GM03348 (cell line): ENCODE measurements at places on chromosomes 5 and 9.

- no peak for DNase-seq
These were observed 96.0 kb upstream of the SLC44A1 start for GRCh38 chr9:105148328-105149006.

DNA sequence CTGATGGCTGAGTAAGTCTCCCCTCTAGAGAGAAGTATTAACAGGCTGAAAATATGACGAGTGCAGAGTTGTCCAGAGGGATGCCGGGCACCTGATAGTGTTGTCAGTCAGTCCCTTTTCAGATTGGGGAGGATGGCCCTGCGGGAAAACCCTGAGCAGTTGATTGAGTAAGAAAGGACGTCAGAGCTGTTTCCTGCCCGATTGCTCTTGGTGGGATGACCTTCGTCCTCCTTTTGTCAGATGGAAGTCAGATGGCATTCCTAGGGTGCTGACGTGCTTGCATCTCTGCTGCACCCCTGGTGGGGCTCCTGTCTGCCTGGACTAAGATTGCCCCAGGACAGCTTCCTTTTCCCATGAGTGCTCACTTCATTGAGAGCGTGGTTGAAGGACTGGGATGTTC lies 9.8 kb downstream of the ZNF354B start:
- no peak for DNase-seq

DNA sequence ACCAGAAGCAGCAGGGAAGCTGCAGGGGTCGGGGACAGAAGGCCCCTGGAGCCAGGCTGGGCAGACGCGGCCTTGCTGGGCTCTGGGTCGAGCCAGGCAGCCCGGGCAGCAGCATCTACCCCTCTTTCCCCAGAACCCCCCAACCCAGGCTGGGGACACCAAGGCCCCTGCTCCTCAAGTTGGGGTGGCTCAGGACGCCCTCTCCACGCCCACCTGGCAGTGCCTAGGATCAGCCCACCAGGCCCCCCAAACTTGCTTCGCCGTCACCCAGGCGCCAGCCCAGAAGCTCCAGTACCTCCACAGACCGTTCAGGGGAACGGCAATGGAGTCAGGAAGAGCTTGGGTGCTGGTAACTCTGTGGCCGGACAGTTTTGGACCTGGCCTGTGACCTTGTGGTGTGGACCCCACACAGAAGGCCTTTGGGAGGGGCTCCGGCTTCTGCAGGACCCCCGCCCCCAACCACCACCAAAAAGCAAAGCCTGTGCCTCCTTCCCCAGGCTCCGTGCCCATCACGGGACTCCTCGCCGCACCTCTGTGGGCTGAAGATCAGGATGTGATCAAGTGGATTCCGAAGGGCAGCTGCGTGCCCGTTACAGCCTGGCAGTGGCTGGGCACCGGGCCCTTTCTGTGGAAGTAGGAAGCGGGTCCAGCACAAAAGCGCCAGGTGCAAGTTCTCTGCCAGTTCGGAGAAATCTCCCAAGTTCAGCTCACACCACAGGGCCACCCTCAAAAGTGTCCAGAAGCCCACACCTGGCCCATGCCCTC lies 2.1 kb downstream of the SLC12A7 start:
- no peak for DNase-seq

DNA sequence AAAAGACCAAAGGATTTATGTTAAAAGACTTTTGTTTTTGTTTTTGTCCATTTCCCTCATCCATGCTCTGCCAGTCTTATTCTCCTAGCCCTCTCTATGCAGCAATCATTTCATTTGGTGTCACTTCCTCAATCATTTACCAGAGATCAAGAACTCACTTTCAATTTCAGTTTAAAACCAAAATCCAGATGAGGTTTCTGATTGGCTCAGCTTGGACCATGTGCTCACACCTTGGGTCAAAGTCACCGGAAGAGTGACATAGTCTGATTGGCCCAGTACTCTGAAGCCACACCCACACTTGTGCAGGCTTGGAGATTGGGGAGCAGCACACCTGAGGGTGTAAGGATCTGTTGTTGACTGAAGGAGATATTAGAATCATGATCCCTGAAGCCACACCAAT lies 79.6 kb downstream of the TLR4 start:
- no peak for DNase-seq

DNA sequence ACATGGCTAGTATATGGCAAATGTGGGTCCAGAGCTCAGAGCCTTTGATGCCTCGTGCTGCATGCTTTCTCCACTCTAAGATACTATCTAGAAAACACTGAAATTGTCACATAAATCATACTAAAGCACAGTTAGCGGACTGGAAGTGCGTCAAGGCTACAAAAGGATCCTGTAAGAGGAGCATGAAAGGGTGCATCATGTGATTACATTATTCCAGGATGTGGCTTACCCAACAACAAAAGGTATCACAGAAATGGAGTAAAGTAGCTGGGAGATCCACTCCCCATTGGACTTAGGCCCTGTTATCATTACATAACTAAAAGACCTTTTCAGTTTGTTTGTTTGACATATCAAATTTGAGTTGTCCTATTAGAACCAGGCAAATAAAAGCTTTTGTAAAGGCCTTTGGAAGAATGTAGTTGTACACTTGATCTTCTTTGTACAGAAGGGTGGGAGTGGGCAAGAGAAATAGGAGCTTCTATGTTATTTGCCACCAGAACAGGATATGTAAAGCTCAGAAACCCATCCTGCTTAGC lies 6.9 kb downstream of the SLC31A1 start:
- no peak for DNase-seq

DNA sequence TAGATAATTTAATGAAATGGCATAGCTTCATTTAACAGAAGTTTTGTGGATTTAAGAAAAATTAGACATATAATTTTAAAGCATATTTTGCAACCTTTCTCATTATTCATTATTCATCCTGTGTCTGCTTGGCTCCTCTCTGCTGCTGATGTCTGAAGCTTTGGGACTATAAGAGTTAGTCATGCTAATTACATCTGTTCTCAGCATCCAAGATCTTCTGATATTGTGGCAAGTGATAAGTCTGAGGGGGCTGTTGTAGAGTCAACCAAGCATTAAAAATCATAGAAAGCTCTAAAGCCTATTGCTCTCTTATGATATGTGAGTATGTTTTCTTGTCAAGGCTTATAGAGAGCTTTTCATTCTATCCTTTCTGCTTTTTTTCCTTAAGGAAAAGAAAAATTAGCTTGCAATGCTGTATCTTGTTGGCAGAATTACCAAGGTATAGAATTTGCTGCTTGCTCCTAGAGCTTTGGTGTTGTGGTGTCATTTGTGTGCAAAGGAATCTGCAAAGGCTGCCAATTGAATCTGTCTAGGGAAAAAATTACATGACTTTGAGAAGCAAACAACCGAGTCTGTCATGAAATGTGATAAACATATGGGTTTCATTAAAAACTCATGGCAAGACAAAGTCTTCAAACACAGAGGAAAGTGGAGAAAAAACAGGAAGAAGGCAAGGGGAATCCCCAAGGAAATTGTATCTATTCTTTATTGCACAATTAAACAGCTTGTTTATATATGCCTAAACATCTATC lies 156.1 kb upstream of the DAB2 start:
- peak; percentile 73 for DNase-seq

DNA sequence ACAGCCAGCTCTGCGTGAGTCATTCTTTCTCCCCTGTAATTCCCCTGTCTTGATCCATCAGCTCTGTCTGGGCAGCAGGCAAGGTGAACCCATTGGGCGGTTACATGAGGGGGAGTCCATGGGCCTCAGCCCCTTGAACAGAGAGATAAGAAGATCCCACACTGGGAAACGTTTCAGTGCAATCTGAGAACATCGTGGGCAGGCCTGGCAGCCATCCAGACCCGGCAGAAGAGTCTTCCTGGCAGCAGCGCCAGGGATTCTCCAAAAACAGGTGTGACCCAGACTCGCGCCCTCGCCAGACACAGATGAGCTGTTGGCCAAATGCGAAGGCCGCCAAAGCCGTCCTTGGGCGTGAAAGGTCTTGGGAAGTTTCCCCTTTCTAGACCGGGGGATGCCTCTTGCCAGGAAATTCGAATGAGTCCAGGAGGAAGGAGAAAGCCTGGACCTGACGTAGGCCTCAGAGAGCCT lies 6.4 kb upstream of the SLC12A7 start:
- DNase-seq = no peak

- no peak for DNase-seq
These were observed 77.8 kb downstream of the BAAT start for GRCh38 chr9:101307051-101307450.

- peak; percentile 74 for DNase-seq
These were observed 44.5 kb upstream of the NR5A1 start for GRCh38 chr9:124551472-124552272.

DNA sequence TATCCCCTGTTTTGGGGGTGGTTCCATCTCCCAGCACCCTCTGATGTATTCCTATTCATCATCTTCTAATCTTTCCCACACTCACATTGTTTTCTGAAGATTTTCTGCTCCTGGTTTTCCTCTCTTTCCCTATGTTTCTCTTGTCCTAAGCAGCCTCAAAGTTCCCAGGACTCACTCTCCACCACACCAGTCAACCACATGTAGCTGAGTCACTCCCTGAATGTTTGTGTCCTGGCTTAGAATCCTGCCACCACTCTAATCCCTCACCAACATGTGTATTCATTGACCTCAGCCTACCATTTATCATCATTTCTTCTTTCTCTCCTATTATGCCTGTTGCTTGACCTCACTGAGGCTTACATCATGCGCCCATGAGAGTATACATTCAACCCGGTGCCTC lies 282.4 kb upstream of the ADAMTS16 start:
- no peak for DNase-seq

DNA sequence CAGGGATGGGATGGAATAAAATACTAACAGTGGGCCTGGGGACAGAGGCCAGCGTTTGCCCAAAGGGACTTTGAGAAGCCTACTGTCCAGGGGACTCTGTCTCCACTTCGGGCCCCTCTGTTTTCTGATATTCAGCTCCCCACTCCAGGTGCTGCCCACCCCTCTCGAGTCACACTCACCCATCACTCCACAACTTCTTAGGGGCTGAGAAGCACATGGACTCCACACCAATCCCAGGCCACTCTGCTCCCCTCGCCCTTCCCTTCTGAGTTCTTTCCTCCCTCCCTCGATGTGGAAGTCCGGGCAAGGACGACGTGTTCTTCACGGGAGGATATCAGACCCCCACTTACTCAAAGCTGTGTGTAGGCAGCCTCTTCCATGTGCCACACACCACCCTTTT lies 124.5 kb downstream of the BARX1 start:
- DNase-seq = no peak

GRCh38 chr9:137688725-137689124 lies 69.9 kb downstream of the EHMT1 start:
- DNase-seq = no peak

DNA sequence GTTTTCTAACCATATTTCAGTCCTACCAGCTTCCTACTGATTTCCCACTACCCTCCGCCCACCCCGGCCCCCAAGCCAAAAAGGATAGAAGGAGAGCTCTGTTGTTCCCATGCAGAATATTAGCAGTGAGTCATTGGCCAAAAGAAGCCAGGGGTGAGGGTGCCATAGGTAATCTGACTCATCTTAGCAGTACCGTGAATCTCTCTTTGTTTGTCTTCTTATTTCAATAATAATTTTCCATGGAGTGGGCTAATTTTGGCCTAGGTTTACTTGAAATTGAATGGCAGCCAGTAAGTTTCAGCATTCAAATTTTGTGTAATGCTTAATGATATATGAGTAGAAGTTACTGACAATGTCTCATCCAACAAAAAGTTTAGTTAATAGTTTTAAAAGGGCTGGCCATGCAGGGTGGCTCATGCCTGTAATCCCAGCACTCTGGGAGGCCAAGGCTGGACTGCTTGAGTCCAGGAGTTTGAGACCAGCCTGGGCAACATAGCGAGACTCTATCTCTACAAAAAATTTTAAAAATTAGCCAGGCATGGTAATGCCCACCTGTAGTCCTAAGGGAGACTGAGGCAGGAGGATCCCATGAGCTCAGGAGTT lies 74.2 kb downstream of the C9orf152 start:
- no peak for DNase-seq

DNA sequence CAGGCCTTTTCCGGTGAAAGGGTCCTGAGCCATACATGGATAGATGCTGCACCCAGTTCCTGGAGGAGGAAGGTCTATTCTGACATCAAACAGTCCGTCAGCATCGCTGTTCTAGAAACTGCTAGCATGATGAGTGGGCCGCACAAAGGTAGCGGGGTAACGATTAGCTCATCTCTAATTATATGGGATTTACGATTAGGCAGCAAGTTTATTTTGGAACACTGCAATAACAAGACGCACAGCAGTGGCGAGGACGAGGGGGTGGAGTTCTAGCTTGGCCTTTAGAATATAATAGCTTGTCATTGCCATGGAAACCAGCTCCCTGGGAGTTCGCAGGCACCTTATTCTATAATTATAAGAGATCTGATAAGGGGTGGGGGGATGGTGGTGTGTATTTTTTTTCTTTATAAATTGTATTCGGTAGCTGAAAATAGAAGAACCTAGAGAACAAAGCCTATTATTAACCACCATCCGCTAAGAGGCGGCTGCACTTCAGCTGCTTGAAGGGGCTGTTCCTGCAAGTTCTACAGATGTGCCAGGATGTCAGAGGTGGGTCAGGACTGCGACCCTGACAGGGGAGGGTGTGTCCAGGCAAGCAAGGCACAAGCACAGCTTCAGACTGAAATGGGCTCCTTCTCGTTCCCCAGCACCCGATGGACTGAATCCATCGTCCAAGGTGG lies 311.0 kb downstream of the AGTPBP1 start:
- DNase-seq = no peak

- no peak for DNase-seq
These were observed 1088.6 kb downstream of the MAT2B start for GRCh38 chr5:164593982-164594381.

DNA sequence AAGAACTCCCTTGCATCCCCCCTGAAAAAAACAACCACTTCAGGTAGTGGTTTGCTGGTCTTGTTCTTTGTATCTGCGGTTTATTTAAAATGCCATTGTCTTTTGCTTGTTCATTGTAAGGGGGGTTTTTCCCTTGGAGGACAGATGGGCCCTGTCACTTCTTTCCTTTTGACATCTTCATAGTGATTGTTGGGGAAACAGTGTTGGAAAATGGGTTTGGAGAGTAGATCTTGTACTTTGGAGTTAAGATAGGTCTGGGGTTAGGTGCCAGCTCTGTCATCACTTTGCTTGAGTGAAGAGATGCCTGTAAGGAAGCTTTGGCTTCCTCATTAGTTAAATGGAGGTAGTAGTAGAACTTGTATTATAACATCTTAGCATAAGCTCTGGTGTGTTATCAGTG lies 112.4 kb downstream of the KDM4C start:
- DNase-seq = no peak

GRCh38 chr5:25891691-25892090 lies 1146.7 kb downstream of the CDH9 start:
- DNase-seq = no peak

- DNase-seq = no peak
These were observed 896 bp downstream of the CMBL start for GRCh38 chr5:10306806-10307205.

- peak; percentile 41 for DNase-seq
These were observed 225.0 kb upstream of the ANKRD55 start for GRCh38 chr5:56457887-56458812.

- DNase-seq = no peak
These were observed 1.9 kb downstream of the DAPK1 start for GRCh38 chr9:87499424-87500017.

- no peak for DNase-seq
These were observed 69.5 kb downstream of the ZNF354C start for GRCh38 chr5:179129607-179130071.

DNA sequence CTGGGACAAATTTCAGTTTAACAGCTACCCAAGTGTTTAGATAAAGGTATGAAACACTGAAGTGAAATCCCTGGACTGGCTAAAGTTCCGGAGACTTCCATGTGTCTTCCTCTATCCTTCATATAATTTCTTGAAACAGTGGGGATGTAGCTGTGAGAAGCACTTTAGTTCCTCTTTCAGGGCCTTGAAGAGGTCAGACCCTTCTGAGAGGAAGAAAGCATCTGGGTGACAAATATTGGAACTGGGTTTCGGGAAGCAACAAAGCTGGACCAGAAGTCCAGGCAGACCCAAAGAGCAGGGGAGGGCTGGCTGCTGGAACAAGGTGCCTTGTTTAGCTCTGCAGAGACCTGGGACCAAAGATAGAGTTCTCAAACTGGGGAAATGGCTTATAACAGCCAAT lies 75.4 kb upstream of the ZFAND5 start:
- DNase-seq = no peak
